NCI-H2171 treated with DMSO at 0.1 percent for 48 hours (cell line): ENCODE measurements at places on chromosomes 1 and 21.

GRCh38 chr1:56978819-56979218 is 13.0 kb upstream of the C8B start:
- no peak for DNase-seq

- DNase-seq: peak; percentile 77
Observed at GRCh38 chr1:161307230-161307768, 2.5 kb downstream of the MPZ start.

DNA sequence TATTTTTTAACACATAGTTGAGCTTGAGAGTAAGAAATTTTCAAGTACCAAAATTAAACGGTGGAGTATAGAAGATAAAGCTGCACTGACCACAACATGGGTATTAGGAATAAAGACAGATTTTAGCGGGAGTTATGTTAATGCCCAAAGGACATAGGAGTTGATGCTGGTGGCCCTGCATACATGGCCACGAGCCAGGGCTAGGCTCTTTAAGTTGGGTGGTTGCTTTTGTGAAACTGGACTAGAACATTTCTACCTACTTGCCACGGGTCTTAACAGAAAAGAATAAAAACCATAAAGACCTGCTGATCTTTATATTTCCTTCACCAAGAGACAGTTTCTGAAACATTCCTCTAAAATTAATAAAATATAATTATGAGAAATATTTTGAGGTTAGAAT is 14.9 kb downstream of the EDEM3 start:
- DNase-seq: no peak

DNA sequence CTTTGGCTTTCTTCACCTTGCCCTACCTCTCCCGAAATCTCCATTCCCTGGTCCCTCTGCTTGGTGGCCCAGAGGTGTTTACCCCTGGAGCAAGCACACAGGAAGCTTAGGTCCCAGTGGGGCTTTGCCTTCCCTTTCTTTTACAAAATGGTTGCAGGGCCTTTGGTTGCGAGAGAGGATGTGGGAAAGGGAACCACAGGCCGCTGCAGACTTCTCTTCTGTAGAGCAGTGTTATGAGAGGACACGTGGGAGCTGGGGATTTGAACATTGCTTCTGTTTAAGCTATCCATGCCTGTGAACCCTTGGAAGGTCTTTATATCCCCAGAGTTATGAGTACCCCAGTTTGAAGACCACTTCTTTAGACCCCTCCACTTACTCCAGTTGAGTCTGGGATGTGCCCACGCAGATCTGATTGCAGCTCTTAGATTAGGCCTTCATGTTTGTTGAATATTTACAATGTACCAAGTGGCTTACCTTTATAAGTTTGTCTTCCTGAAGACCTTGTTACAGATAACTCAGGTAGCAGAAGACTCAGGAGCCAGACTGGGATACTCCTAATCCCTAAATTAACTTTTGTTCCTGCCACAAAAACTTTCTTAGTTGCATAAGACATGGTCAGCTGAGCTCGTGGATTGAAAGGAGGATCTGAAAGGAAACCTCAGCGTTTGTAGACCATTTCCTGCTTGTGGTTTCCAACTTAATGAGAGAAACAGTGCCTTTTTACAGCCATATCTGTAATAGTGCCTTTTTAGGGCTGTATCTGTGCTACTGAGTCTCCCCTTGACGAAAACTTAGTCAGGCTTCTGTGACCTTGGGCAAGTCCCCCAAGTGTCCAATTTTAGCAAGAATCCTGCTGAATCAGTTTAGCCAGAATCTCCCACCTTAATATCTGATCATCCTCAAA is 21.9 kb upstream of the IVNS1ABP start:
- DNase-seq: no peak
